ENCODE measurements at places on chromosomes 7 and 10. TPM values are rescaled to one million over a fixed set of nuclear protein-coding genes. Genes with fewer than 3 reads are reported as not detected.

DNA sequence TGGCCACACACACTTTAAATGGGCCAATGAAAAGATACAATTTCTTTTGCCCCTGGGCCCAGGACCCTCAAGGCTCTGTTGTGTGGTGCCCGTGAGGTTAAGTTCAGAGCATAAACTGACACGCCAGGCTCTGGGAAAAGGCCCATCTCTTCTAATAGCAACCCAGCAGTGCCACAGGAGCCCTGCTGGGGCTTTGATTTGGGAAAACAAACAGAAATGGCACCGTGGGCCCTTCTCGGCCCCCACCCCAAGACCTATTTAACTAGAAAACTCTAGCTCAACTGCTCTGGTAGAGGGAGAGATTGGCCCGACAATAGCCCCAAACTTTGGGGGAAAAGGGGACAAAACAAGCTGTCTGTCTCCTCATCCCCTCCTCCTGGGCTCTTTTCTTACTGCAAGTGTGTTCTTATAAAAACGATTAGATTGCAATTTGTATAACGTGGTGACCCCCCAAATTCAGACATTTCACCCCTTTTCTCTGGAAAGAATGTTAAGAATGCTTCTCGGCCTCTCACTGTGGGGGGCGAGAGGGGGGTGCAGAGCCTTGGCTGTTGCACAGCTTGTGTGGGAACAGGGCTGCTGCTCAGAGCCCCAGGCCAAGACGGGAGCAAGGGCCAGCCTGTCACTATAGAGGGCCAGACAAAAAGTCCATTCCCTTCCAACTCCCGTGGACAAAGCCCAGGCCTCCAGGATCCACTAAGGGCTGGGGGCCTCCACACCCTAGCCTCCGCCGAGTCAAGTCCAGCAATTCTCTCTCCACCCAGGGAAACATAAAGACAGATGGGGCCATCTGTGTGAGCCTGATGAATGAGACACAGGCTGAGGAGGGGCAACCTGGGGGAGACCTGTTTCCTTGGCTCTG is 26.8 kb downstream of the DPCD start:
- no peak for DNase-seq

DNA sequence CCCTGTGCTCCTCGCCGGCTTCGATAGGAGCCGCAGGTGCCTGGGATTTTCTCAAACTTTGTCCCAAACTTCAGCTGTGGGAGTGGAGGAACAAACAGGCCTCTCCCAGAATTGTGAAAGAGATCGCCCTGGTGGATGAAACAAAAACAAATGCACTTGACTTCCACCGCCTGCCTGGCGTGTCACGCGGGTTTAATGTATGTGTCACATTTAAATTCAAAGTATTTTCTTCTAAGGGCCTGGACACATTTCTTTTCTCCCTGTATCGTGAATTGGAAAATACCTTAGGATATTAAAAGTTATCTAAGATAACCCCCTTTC is 694 bp upstream of the WASL start:
- DNase-seq = no peak

DNA sequence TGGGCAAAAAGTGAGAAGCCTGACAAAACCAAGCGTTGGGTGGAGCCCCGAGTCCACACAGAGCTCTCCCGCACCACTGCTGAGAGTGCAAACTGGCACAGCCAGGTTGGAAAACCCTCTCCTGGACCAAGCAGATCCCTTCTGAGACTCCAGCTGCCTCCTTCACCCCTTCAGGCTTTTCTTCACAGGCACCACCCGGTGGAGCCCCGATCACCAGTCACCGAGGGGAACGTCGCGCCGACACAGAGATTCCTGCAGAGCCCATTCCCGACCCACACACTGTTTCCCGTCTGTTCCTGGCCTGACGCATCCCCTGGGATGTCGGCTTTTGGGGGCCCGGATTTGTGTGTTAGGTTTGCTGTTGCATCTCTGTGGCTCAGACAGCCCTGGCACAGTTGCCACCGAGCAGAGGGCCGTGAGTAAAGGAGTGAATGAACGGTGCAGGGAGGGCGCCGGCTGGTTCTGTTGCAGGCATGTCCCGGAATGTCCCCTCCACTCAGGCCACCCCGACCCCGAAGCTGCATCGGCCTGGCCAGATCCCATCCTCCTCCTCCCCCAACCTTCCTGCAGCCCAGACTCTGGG is 51.0 kb upstream of the INPP5A start:
- no peak for DNase-seq

GRCh38 chr7:151687523-151688235 is 168.0 kb upstream of the RHEB start:
- peak; percentile 55 for DNase-seq

- peak; percentile 48 for DNase-seq
Observed at GRCh38 chr10:86585037-86585929, 63.7 kb upstream of the WAPL start.

- no peak for DNase-seq
Observed at GRCh38 chr7:76505168-76506080, 4.9 kb upstream of the UPK3B start.

DNA sequence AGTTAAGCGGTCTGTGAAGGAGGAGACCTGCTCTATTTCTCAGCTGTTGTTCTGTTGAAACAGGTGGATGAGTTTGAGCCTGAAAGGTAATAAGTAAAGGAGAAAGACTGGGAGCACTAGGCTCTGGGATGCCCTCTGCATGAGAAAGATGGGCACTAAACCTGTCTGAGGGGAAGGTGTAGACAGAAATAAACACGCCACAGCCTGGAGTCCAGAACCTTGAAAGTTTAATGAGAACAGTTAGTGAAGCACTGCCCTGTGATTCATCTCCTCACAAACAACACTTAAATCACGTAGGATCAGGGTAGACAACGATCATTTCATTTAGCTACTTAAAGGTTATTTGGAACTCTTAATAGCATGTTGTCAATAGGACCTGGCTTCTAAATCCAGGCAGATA is 193.1 kb downstream of the PHTF2 start:
- DNase-seq = no peak

GRCh38 chr10:108249940-108250339 is 1085.4 kb upstream of the SORCS1 start:
- DNase-seq = no peak

- DNase-seq = no peak
Observed at GRCh38 chr7:121151774-121152221, 163.3 kb downstream of the CPED1 start.

- DNase-seq = no peak
Observed at GRCh38 chr10:67772894-67773511, 65.0 kb downstream of the DNAJC12 start.

GRCh38 chr10:74921744-74922143 is 95.3 kb downstream of the KAT6B start:
- DNase-seq = no peak

DNA sequence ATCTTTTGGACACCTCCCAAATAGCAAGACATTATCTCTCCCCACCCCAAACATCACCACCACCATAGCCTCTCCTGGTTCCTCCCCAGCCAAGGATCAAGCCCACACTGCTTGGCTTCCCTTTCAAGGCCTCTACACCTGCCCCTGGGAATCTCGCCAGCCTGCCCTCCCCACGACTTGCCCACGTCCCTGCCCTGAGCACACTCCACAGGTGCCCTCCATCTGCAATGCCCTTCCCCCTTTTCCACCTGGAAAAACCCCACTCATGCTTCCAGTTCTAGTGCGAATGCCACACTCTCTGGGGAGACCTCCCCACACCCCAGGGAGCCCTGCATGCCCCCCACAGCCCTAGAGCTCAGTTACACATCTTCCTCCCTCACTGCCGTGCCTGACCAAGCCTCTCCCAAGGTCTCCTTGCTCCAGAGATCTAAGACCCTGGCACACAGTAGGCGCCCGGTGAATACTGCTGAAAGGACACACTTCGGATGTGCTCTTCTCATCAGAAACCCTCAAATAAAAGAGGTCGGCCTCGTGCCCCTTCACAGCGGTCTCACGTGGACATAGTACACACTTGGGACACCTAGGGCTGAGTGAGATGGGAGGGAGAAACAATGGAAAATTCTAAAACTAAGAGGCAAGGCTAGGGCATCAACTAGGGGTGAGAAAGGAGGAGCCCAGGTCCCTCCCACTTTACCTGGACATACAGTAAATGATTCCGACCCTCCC is 91.4 kb downstream of the DLG5 start:
- DNase-seq = no peak

DNA sequence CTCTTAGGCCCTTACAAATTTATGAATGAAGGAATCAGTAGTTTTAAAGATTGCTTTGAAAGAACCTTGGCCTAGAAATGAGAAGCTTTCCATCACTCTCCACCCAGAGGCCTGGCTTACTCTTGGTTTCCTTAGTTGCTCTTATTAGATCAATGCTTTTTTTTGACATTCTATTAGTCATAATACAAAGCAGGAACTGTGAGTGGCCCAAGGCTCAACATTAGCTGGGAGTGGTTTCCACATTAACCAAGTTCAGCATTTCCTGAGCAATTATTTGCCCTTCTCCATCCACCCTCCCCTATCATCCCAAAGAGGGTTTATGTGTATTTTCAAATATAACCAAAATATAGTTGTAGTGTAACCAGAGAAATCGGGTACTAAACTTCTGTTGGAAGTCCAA is 103.4 kb upstream of the FAM204A start:
- no peak for DNase-seq

DNA sequence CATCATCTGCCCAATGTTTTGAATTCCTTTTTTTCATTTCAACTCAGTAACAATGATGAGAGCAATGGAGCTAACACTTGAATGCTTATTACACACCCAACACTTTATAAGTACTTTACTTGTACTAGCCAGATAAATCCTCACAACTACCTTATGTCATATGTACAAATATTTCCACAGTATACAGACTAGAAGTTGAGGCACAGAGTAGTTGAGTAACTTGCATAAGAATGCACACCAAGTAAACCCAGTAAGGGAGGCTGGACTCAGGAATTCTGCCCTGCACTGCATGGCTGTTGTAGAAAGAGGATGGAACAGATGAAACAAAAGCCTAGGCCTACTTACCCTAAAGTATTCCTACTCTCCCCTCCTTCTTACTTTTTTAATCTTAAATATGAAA is 15.8 kb downstream of the DPY19L1 start:
- no peak for DNase-seq

DNA sequence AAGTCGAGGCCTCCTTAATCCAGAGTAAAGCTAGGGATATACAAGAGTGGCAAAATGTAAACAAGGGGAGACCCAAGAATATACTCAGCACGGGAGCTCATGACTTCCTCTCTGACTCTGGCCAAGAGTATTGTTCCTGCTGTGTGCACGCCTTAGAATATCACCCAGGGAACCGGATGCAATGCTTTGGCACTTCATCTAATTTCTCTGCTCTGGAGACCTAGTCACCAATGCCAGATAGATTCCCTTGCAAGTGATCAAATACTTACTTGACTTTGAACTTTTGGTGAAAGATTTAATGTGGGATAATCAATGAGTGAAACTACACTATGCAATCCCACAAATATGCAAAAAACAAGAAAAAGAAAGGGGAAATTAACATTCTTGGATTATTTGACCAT is 695.5 kb downstream of the INHBA start:
- DNase-seq = no peak

DNA sequence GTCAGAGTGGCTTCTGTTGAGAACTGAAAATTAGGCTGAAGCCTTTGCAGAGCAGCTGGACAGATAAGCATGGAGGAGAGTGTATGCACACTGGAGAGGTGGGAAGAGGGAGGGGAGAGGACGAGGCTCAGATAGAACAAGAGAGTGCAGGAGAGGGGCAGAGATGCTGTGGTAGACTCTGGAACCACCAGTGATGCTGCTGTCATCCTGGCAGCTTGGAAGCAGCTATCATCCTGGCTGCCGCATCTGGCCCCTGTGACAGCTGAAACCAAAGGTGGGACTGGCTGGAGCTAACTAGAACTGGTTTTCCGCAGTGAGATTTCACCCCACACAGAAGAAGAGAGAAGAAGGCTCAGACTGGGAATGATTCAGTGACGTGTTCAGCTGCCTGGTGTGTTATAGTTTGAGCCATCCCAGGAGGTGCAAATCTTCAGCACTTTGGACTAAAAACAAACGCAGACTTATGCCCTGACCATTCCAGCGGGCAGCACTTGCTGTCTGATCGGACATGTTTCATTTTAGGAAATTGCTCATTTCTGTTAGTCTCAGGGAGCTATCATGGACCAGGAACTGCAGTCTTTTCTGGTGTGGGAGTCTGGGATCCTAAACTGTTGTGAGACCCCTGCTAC is 38.4 kb downstream of the EEPD1 start:
- no peak for DNase-seq

- no peak for DNase-seq
Observed at GRCh38 chr10:34661580-34661979, 153.5 kb downstream of the PARD3 start.

DNA sequence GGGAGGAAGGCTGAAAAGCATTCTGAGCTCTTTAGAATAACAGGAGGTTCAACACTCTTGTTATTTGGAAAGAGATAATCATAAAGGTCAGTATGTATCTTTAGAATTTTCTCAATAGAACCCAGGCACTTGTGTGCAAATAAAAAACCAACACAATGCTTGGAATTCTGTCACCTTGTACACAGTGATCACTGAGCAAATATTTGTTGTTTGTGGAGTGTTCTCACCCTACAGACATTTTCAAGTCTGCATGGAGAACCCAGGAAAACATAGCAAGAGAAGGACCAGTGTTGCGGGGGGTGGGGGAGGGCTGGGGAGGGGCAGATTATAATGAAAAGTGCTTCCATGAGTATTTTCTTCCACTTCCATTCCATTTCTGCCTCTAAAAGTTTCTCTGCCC is 87.4 kb downstream of the FAM107B start:
- no peak for DNase-seq

DNA sequence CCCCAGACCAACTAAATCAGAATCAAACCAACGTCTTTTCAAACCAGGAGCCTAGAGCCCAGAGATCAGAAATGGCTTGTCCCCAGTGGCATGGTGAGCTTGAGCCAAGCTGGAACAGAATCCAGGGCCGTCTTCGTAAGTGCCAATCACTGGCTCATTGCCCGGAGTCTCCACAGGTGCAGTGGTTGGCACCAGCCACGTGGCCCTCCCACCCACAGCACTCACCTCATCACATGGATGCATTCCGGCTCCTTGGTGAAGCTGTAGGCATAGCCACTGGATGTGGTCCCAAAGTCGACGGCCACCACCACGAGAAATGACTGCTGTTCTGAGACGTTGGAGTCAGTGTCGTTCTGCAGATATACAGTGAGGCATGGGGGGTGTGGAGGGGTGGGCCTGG is 37.4 kb downstream of the HSPA12A start:
- no peak for DNase-seq

- no peak for DNase-seq
Observed at GRCh38 chr7:128878226-128879105, 15.8 kb downstream of the ATP6V1F start.

- no peak for DNase-seq
Observed at GRCh38 chr10:34866848-34867247, 51.8 kb upstream of the PARD3 start.

NKX1-2 gene
- total RNA-seq = not detected

MCM10 gene
- total RNA-seq = not detected

FBXL13 gene
- 1.3 TPM for total RNA-seq

SLC13A1 gene
- not detected for total RNA-seq

MAPK8 gene
- 64.8 TPM for total RNA-seq

TMEM176A gene
- 62.4 TPM for total RNA-seq

IGF2BP3 gene
- total RNA-seq = 0.90 TPM

VKORC1L1 gene
- 27.7 TPM for total RNA-seq

CCDC136 gene
- total RNA-seq = 12.4 TPM

SUN3 gene
- not detected for total RNA-seq

GNAT3 gene
- total RNA-seq = not detected
